ENCODE measurements at places on chromosomes 2 and 18.

- DNase-seq: no peak
These were observed 67.3 kb downstream of the SPTBN1 start for GRCh38 chr2:54523324-54523959.

- no peak for DNase-seq
These were observed 605 bp downstream of the WNT6 start for GRCh38 chr2:218859988-218860831.

DNA sequence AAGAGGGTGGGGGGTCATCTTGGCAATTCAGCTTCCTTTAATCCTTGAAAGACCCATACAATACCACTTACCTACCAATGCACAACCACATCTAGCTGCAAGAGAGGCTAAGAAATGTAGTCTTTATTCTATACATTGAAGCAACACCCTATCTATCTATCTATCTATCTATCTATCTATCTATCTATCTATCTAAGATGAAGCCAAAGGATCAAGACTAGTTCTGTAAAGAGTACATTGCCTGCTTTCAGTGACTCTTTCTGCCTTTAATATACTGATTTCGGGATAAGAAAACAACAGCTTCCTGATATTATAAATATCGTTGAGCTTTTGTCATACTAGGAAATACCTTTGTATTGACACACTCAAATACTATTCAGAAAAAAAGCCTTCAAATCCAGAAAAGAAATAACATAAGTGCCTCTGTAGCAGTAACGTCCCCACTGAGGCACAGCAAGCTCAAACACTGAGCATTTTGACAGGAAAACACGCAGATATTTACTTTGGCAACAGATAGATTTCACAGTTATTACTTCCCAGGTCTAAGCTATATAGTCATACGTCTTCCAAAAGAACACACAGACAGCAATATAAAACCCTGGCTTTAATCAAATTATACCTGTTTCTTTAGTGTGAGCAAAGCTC lies 139.4 kb upstream of the SERTAD2 start:
- no peak for DNase-seq

- DNase-seq: no peak
These were observed 499.9 kb upstream of the SPHKAP start for GRCh38 chr2:228681426-228681825.

- DNase-seq: no peak
These were observed 115.1 kb downstream of the CAPN13 start for GRCh38 chr2:30691948-30692828.

DNA sequence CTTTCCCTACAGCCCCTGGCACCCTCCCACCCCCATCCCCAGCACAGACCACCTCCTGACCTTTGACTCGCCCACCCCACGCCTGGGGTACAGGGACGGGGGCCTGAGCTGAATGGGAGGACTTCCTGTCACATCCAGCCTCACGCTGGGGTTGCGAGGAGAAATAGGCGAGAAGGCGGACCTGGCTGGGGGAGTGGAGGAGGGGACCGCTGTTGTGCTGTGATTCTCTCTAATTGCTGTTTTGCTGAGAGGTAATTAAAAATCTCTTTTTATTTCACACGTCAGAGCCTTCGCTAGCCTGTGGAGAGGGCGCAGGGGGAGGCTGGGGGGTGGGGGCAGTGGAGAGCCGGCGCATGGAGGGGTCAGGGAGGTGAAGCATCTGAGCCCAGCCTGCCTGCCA lies 9.7 kb upstream of the ECEL1 start:
- DNase-seq: no peak

DNA sequence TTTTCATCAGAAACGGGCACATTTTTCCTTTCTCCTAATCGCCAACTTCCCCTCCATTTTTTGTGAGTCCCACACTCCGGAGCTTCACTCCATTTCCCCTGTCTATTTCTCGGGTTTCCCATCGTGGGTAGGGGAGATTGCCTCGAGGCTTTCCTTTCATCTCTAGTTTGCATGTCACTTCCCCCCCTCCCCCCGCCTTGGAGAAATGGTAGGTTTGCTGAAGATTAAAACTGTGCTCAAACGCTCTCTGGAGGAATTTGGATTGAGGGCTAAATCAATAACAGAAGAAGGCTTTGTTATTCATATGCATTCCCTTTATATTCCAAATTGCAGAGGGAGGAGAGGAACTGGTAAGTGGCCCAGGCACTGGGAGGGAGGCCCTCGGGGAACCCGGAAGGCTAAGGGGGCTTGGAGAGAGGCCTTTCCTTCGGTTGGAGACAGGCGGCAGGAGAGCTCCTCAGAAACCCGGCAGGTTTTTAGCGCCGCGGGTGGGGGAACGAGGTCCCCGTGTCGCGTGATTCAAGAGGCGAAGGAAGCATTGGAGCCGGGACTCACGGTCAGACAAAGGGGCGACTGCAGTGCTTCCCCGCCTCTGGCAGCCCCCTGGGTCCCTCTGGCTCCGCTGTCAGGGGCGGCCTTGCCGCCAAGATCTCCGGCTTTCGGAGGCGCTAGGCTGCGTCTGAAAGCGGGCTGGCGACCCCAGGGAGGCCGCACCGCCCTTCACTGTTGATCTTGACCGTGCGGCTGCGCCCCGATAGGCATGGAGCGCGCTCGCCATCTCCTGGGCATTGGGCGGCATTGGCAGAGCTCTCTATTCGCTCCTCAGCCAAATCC lies 2.4 kb upstream of the HOXD12 start:
- peak; percentile 19 for DNase-seq

- DNase-seq: no peak
These were observed 192.9 kb downstream of the NOL4 start for GRCh38 chr18:34031810-34032209.

- DNase-seq: no peak
These were observed 694.7 kb downstream of the CBLN2 start for GRCh38 chr18:71849407-71849806.

DNA sequence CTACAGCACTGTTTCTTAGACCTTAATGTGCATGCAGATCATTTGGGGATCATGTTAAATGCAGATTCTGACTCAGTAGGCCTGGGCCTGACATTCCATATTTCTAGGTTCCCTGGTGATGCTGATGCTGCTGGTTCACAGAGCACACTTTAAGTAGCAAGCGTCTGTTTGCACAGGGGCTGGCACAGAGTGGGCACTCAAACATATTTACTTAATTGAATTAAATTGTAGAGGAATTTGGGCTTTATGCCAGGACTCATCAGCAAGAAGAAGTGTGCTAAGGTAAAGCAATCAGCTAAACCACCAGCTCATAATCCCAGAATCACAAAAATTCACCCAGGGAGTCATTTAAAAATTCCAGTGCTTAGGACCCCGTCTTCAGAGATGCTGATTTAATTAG lies 25.1 kb upstream of the INPP4A start:
- DNase-seq: no peak

- no peak for DNase-seq
These were observed 34.1 kb downstream of the ODC1 start for GRCh38 chr2:10413991-10414451.

GRCh38 chr2:237217995-237218616 lies 132.4 kb downstream of the COPS8 start:
- no peak for DNase-seq

DNA sequence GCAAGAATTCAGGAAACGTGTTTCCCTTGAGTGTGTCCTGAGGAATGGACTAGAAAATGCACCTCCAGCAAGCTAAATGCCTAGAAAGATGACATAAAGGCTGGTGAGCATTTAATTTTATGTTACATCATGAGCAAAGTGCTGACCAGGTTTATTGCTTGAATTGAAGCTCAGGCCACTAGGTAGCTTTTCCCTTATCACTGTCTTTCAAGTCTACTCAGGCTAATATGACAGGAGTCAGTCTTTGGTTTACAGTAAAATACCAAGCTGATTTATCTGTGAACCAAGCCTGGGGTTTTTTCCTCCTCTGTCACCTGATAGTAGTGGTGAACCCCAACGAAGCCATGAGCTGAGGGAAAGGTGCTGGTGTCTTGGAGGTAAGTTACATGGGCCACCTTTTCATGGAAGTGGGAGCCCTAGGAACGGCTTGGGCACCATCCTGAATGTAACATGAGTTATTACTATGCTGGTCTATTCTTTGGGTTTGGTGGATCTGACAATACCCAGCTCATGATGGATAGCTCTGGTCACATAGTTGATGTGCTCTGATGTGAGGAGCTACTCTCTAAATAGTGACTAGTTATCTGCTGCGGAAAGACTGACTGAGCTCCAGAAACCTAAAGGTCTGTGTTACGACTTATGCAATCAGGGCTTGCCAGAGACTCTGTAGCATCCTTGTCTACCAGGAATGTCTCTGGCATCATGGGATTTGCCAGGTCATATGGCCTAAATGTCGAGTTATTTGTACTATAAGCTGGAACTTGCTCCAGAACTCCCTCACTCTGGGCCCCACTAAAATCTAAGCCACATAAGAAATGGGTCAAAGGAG lies 39.8 kb downstream of the NUP35 start:
- no peak for DNase-seq

GRCh38 chr2:17373041-17373440 lies 145.2 kb downstream of the RAD51AP2 start:
- DNase-seq: no peak

DNA sequence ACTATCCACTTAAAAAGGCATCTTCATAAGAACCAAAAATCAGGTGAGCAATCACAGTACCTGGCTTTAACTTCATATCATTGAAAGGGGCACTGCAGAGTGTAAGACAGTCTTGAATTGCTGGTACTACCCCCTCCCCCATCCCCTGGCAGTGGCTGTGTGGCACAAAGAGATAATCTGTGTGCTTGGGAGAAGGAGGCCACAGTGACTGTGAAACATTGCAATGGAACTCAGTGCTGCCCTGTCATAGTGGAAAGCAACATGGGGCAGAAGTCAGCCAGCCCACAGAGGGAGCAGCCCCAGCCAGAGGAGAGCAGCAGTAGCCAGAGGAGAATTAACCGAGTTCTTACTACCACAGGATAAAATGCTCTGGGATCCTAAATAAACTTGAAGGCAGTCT lies 45.3 kb upstream of the UGP2 start:
- DNase-seq: no peak

DNA sequence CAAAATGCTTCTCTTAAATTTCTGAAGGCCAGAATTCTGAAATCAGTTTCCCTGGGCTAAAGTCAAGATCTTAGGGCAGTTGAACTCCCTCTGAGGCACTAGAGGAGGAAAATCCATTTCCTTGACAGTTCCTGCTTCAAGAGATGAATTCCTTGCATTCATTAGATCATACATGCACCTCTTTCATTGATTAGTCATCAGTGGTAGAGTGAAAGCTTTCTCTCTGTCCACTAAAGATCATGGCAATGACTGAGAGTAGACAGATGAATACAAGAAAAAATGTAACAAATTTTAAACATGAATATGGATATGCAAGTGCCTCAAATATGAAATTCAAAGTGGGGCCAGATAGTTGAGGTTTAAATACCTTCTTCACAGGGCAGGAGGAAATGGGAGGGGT lies 693.4 kb upstream of the TMEFF2 start:
- no peak for DNase-seq

DNA sequence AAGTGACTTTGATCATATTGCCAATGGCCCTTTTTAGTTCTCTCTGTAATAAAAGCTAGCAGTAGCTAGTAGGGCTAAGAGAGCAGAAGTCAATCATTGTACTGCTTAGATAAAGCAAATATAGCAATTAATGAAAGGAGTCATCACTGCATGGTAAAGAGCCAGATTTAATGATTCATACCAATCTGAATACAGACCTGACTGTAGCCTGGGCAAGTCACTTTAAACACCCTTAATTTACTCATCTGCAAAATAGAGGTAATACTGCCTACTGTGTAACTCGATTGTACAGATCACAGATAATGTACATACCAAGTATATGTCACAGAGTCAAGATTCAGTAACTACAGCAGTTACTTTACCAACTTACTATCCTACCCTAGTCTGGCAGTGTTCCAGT lies 63.6 kb downstream of the ASXL2 start:
- no peak for DNase-seq

GRCh38 chr2:239607517-239608191 lies 206.8 kb upstream of the HDAC4 start:
- DNase-seq: no peak

- no peak for DNase-seq
These were observed 335.4 kb upstream of the VWC2L start for GRCh38 chr2:214075456-214075855.

DNA sequence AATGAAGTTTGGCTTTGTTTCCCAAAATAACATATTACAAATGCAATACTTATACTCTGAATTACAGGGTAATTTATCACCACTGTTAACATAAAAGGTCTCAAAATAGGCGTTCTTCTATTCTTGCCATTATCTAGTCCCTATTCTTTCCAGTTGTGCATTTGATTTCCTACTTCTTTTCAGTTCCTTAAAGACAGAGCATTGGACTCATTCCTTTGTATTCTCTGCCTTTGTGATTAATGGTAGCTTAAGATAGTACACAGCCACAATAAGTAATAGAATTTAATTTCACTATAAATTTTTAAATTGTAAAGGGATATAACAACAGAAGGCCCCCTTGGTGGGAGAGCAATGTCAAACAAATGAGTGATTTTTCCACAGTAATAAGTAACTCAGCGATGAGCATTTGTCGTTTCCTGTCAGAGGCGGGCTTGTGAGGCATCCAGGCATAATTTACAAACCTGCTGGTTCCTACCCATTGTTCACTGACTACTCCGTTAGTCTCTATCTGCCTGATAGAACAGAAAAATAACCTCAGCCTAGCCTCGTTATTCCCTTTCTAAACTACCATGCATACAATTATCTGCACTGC lies 456.6 kb upstream of the REG3G start:
- no peak for DNase-seq

- no peak for DNase-seq
These were observed 336.4 kb downstream of the GBX2 start for GRCh38 chr2:235831755-235832154.

Data from stimulated activated CD8-positive, alpha-beta memory T cell treated with anti-CD3 and anti-CD28 coated beads, Interleukin-4, amount 100 ng/mL, for 1 hour (primary cell).